ENCODE measurements at places on chromosomes 3 and 15.

DNA sequence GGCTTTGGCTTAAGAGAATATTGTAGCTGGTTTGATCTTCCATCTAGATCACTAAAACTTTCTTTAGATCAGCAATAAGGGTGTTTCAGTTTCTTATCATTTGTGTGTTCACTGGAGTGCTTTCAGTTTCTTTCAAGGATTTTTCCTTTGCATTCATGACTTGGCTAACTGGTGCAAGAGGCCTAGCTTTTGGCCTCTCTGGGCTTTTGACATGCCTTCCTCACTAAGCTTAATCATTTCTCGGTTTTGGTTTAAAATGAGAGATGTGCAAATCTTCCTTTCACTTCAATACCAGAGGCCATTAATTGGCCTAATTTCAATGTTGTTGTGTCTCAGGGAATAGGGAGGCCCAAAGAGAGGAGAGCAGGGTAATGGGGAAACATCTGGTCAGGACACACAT lies 30.3 kb upstream of the CCNB2 start:
- no peak for DNase-seq

GRCh38 chr3:183638101-183638852 lies 2.9 kb downstream of the KLHL24 start:
- DNase-seq, result no peak

GRCh38 chr3:43030162-43030935 lies 51.2 kb downstream of the GASK1A start:
- no peak for DNase-seq

DNA sequence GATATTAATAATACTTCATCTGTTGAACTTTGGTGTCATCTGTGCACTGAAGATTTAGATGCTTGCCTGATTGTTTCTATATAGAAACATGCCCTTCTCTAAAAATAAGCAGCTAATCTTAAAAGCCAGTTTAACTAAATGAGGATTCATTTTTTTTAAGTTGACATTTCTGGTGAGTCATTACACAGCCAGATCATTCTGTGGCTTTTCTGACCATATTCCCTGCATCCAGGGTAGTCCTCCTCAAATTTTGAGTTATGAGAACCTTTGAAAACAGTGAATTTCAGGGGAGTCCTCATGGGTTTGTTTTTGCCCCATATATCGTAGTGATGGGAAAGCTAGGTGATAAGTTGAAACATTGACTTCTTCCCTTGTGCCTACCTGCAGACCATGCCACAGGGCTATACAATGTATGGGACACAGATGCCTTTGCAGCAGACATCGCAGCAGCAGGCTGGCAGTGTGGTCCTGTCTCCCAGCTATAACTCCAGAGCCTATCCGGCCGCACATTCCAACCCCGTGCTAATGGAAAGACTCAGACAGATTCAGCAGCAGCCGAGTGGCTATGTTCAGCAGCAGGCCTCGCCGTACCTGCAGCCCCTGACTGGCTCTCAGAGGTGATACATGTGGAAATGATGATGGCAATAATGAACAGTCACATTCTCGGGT lies 26.5 kb upstream of the P2RY12 start:
- no peak for DNase-seq

GRCh38 chr15:80745888-80746287 lies 33.3 kb upstream of the CEMIP start:
- DNase-seq, result no peak

DNA sequence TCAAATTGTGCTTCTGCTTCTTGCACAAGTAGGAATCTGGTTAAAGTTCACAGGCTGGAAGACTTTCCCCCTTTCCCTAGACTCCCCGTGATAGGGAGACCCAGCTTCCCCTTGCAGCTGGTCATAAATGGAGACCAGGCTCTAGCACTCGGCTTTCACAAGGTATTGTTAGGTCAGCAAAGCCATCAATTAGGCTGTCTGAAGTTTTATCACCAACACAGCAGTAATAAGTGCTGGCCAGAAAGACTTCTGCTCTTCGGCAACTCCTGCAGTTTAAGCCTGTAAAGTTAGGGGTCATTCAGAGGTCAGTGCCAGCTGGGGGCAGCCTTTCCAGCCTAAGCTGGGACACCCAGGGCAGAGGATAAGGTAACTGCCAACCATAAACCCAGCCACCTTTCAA lies 203.4 kb downstream of the MEIS2 start:
- no peak for DNase-seq

GRCh38 chr3:146544929-146545528 lies 622 bp upstream of the PLSCR1 start:
- DNase-seq, result no peak

- no peak for DNase-seq
Measured at GRCh38 chr15:45995800-45996199, 361.0 kb downstream of the SQOR start.

DNA sequence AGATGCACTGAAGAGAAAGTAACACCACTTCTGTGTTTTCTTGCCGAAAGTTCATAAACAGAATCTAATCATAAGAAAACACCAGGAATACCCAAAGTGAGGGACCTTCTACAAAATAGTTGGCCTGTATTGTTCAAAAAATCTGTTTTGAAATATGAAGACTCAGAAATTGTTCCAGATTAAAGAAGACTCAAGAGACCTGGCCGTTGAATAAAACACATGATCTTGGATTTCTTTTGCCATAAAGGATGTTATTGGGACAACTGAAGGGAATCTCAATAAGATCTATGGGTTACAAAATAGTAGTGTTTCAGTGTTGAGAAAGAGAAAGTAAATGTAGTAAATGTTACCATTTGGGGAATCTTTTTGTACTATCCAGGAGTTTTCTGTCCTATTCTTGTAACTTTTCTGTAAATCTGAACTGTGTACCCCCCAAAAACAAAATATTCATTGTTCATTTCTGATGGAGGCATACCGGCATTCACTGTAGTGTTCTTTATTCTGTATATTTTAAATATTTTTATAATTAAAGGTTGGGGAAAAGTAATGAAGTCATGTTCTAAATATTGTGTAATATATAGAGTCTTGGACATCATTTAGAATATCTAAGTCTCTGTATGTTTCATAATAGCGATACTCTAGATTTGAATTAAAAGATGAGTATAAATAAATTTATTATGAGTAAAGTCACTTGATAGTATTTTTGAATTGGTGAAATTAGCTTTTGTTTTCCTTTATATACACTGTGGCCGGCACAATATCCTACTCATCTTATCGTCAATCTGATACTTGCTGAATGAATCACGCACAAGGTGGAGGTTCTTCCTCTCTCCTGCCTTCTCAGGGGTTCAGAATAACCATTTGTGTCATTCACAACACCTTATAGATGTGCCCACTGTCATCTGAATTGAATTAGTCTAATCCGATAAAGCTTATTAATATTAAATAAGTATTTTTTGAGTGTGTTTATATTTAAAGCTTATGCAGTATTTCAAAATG lies 66.7 kb downstream of the TRAK1 start:
- DNase-seq, result no peak

DNA sequence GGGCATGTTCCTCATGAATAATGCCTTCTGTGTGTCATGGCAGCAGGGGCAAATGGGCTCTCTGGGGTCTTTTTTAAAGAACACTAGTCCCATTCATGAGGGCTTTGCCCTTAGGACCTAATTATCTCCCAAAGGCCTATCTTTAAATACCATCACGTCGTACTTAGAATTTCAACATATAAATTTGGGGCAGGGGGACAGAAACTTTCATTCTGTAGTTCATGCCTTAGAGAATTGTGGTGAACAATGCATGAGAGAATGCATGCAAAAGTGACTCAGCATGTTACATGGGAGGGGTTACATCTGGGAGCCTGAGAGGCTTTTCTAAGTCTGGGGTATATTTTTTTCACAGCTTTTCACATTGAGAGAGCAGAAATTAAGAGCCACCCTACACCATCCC lies 208.5 kb upstream of the ROPN1 start:
- no peak for DNase-seq

- DNase-seq, result no peak
Measured at GRCh38 chr15:57019496-57020160, 101.2 kb downstream of the TCF12 start.

- no peak for DNase-seq
Measured at GRCh38 chr3:147089286-147089685, 317.1 kb downstream of the ZIC4 start.

DNA sequence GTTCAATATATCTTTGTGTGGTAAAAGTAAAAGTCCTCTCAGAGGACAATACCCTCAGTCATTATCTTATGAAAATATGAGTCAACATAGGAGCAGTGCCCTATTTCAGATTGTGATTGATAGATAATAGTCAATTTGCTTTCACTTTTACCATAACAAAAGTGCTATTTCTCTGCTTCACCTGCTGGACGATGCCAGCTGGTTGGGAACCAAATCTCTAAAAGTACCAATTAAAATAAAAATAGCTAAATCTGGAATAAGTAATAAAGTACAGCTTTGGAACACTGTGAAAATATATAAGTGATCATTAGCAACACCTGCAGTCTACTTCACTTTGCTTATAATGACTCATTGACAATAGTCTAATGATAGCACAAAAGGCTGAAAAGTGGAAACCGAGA lies 390.3 kb upstream of the AGTR1 start:
- no peak for DNase-seq

DNA sequence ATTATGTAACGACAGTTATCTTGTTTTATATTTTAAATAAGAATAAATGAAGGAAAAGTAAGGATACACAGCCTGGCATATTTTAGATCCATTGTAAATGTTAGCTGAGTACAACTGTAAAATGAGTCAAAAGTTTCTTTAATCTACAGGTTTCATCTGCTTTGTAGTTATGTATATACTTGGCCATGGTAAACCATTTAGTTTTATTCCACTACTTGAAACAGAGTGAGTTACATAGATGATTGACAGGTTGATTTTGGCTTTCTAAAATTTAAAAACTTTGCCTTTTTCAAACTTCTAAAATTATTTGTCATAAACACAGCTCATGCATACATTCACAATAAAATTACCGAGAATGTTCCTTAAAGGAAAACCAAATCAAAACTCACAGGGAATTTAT lies 371.2 kb downstream of the ROBO1 start:
- DNase-seq, result no peak

- no peak for DNase-seq
Measured at GRCh38 chr15:101307048-101307896, 12.2 kb upstream of the SNRPA1 start.

GRCh38 chr3:170081079-170081741 lies 43.4 kb downstream of the GPR160 start:
- DNase-seq, result no peak

DNA sequence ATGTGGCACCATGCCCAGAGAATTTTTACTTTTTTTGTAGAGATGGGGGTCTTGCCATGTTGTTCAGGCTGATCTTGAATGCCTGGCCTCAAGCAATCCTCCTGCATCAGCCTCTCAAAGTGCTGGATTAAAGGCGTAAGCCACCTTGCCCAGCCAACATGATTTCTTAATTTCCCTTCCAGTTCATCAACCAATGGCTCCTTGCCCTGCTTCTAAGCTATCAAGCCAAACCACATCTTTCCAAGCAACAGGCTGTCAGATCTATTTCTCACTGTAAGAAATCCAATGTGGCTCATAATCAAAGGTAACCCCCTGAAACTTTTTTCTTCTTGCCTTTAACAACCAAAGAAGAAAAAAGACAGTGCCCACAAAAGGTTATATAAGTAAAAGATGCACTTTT lies 204.2 kb upstream of the ICE2 start:
- no peak for DNase-seq

- no peak for DNase-seq
Measured at GRCh38 chr3:98778383-98778782, 15.2 kb downstream of the ST3GAL6 start.

- DNase-seq, result no peak
Measured at GRCh38 chr3:74624301-74624700, 9.8 kb upstream of the CNTN3 start.

- DNase-seq, result no peak
Measured at GRCh38 chr3:98561727-98562521, 30.1 kb downstream of the GPR15 start.

DNA sequence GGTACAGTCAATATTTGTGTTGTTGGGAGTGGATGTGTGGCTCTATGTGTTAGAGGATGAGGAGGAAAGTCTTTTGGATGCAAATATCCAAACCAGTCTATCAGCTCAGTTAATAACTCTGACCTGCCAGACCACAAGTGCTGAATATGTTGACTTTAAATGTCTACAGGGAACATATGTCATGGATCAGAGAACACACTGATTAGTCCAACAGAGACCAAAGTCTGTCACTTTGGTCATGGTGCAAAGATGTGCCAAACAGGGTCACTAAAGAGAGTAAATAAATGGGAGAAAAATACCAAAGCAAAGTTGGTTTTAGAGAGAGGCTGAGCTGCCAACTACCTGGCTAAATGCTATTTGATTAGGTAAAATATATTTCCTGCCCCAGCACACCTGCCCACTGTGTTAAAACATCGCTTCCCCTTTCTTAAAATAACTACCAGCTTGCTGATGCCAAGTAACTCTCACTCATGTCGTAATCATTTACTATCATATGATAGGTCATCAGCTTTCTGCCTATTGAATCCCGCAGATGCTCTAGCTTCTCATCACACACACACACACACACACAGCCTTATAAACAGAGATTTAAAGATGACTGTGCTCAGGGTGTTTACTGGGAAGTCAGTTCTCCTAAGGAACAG lies 173.3 kb downstream of the PDZRN3 start:
- DNase-seq, result no peak

DNA sequence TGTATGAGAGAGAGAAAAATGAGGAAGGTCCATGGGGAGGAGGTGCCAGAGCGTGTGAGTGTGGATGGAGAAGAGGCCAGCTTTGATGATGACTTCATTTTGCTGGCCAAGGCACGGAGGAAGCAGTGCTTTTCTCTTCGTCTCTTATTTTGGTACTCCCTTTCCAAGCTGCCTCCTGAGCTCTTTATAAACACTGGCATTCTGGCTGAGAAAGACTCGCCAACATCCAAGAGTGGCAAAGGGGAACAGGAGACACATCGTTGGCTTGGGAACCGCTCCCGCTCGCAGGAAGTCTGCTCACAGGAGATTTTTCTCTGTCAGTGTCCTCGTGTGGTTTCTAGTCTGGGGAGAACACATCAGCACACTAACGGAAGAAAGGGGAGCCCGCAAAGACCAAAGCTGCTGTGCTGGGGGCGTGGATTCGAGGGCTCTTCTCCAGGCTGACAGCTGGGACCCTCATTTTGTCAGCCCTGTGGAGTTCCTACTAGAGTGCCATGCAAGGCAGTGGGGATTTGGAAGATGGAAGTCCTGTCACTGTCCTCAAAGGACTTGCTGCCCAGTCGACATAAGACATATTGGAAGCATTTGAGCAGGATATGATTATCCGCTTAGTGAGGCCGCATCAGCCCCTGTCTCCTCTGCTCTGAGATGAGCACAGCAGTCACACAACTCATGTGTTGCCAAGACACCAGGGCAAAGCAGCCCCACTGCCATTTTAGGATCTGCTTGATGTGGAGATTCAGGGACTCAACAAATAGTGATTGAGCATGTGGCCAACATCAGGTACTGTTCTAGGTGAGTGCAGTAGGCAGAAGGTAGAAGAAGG lies 8.0 kb upstream of the SEMA4B start:
- no peak for DNase-seq

Measured in omental fat pad (tissue), 4 donors.